ENCODE measurements at places on chromosomes 2 and 18.

- no peak for DNase-seq
Observed at GRCh38 chr18:50071397-50071796, 123.5 kb downstream of the MYO5B start.

DNA sequence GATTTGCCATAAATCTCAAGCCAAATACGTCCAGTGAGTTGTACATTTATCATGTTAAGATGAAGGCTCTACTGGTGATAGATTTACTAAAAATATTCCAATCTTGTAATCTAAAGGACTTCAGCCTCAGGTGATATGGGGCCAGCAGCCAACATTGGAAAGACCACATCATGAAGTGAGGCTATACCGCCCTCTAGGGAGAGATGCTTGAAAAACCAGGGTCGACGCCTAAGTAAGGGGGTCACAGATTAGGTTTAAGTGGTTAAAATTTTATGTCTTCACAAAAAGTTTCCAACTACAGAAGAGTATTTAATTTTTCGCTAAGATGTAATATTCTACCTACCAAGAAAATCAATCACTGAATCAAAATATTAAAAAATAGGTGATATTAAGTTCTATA, 33.3 kb downstream of the DOCK10 start:
- no peak for DNase-seq

DNA sequence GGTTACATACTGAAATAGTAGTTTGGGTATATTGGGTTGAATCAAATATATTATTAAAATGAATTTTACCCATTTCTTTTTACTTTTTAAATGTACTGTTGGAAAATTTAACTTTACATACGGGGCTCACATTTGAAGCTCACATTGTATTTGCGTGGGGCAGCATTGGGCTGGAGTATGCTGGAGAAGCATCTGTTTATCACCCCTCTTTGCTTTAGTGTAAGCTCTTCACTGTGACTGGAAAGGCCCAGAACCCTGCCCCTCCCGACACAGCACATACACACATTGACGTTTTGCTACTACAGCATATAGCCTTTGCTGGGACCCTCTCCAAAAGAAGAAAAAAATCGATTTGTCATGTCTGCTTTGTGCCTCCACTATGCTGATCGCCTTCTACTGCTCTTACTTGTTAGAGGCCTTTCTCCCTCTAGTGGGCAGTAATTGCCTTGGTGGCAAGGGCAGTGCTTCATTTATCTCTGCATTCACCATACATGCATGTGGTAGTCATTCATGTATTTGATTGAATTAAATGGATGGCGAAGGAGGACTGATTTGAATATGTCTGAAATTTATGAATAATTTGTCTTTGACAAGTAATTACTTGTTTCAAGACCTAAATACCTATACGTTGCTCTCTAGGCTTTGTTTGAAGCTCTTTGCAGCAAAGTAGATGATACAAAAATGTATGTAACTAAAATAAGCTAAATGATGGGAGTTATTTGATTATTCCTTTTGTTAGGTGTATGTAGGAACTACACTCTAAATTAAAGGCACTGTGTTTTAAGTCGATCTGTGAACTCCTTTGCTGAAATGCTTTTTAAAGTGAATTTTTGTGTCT, 37.4 kb downstream of the VAPA start:
- DNase-seq, result no peak

GRCh38 chr2:172864182-172864581, 128.5 kb downstream of the RAPGEF4 start:
- no peak for DNase-seq

DNA sequence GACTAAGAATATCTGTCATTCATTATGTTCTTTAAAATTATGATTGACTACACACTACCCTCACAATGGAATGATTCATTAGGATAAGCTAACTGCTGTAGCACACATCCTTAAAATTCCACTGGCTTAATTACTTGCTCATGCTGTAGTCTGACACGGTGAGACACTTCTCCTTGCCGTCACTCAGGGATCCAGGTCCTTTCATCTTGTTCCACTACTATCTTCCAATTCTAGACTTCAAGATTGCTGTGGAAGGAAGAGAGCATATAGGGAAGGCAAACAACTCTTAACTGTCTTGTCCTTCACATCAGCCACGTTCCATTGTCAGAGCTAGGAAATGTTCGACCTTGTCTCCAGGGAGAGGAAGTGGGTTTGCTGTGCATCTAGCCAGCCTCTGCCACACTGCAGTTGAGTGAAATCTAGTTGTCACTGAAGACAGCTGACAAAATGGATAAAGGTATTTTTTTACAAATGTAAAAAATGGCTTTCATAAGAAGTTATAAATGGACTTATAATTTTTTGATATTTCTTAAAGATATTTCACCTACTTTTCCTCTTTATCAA, 30.1 kb downstream of the GREB1L start:
- no peak for DNase-seq

All from stimulated activated CD8-positive, alpha-beta memory T cell treated with anti-CD3 and anti-CD28 coated beads, Interleukin-7, amount 100 ng/mL, for 1 hour (primary cell).